Suprapubic skin (tissue), 4 donors: ENCODE measurements at places on chromosomes 16 and 17. TPM values are rescaled to one million over a fixed set of nuclear protein-coding genes. Genes with fewer than 3 reads are reported as not detected.

DNA sequence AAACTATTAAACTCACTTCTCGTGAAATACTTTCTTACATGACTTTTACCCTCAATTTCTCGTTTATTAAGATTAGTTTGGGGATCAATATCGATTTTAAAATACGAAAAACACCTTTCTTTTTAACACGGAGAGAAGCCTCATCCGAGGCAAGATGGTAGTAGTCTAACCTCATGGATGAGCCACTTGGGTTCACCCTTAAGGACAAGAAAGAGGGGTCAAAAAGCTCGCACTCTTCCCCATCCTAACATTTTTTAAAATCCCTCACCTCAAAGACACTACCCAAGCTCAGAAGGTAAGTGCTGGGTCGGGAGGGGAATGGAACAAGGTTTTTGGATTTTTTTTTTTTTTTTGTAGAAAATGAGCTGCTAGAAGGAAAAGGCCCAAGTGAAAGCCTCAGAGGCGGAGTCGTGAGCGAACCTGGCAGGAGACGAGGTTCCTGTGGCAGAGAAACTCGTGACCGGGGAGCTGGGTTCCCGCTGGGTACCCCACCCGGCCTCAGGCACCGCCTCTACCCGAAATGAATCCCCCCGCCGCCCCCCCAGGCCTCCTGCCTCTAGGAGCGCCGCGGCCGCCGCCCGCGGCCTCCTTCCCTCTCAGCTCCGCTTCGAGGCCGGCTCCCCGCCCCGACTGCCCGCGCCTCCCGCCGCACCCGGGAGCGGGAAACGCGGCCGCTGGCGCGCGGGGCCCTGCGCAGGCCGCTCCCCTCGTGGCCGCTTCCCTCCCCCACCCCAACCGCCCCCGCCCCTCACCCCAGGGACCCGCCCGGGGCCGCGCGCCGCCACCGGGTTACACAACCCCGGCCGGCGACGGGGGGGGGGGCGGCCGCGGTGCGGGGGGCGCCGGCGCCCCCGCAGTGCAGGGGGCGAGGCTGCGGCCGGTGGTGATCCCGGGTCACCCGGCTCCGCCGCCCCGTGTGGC, 1.6 kb downstream of the NUFIP2 start:
- DNase-seq: peak; percentile 88
- no peaks in the 10 kb centered on the region for H3K27me3 ChIP-seq
- peak overlapping the region; percentile 73 for H3K4me3 ChIP-seq
- peaks cover 12% of the 10 kb centered on the region for H3K36me3 ChIP-seq

DNA sequence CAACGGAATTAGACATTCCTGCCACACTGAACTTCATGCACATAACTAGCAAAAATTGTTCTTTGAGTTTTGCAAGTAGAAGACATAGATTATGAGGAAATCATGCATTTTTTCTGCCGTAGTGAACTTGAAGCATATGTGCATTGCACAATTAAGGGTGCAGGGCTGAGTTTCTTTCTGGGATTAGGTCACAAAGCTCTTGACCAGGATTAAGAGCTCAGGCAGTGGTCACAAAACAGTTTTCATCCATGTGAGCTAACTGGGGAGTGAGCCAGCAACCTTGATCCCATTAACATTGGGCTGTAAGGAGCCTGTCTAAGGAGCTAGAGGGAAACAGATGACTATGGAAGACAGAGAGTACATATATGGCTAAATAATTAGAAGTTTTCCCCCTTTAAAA, 143.7 kb downstream of the PMP22 start:
- H3K36me3 ChIP-seq: no peaks in the 10 kb centered on the region
- no peak overlapping the region for H3K4me3 ChIP-seq
- H3K27ac ChIP-seq: no peak overlapping the region
- H3K4me1 ChIP-seq: no peaks in the 10 kb centered on the region
- DNase-seq: no peak
- H3K27me3 ChIP-seq: peaks cover 4% of the 10 kb centered on the region

- peaks cover 21% of the 10 kb centered on the region for H3K4me1 ChIP-seq
- DNase-seq: no peak
- peak overlapping the region; percentile 97 for H3K4me3 ChIP-seq
- H3K27me3 ChIP-seq: no peaks in the 10 kb centered on the region
These were observed 1.7 kb downstream of the TMEM170A start for GRCh38 chr16:75462806-75463205.

- H3K27ac ChIP-seq: no peak overlapping the region
- no peaks in the 10 kb centered on the region for H3K27me3 ChIP-seq
- no peak overlapping the region for H3K4me3 ChIP-seq
- H3K36me3 ChIP-seq: no peaks in the 10 kb centered on the region
- no peaks in the 10 kb centered on the region for H3K4me1 ChIP-seq
These were observed 238.4 kb downstream of the SHISA9 start for GRCh38 chr16:13139661-13140241.

DNA sequence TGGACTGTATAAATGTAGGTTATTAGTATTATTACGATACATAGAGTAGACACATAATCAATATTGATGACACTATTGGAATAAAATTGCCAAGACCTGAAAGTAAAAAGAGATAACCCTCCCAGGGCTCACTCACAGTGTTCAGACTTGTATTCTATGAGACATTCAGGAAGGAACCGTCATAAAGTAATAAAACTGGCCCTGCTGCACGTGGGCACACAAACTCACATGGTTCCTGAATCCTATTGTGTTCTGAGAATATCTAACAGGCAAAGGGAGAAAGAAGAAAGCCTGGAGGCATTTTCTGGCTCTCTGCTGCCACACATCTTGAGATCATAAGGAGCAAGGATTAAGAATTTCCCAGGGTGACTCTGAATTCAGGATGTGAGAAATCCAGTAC, 575.9 kb downstream of the HS3ST4 start:
- H3K27ac ChIP-seq: no peak overlapping the region
- no peak overlapping the region for H3K4me3 ChIP-seq
- H3K36me3 ChIP-seq: no peaks in the 10 kb centered on the region
- no peak for DNase-seq

DNA sequence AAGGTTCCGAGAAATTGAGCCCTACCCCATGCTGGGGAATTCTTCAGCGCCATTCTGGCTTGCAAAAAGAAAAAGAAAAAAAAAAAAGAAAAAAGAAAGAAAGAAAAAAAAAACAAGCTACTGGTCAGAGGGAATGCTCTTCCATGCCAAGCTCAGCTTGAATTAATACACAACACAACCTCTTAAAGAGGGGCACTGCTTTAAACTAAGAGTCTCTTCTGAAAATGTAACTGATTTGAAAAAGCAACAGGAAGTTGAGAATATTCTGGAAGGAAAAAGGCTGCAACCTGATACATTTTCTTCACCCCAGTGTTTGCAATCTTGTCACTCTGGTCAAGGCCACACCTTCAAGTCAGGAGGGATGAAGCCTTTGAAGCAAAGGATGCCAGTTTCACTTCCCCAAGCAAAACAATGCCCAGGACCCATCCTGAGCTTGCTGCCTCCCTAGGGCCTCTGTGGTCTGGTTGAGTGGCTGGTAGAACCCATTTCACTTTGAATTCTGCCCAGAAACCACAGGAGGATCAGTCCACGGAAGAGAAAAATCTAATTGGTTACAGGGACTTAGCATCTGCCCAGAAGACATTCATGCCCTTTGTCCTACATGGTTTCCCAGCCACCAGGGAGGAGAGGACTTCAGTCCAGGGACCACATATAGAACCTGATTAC, 389.7 kb downstream of the SOX9 start:
- H3K4me3 ChIP-seq: no peak overlapping the region
- peaks cover 2% of the 10 kb centered on the region for H3K4me1 ChIP-seq
- H3K36me3 ChIP-seq: no peaks in the 10 kb centered on the region
- DNase-seq: no peak
- no peaks in the 10 kb centered on the region for H3K27me3 ChIP-seq

GRCh38 chr17:78903101-78903779, at the start of gene CEP295NL:
Gene CEP295NL (minus strand): TSS chr17:78903201. CDS start chr17:78901828, 1,373 bp downstream.
- no peaks in the 10 kb centered on the region for H3K27me3 ChIP-seq
- no peaks in the 10 kb centered on the region for H3K36me3 ChIP-seq
- peaks cover 28% of the 10 kb centered on the region for H3K4me1 ChIP-seq
- H3K27ac ChIP-seq: peak within 1 kb of the TSS; percentile 43
- no peak for DNase-seq

- no peaks in the 10 kb centered on the region for H3K27me3 ChIP-seq
- H3K4me1 ChIP-seq: peaks cover 23% of the 10 kb centered on the region
- peak overlapping the region; percentile 61 for H3K4me3 ChIP-seq
- no peaks in the 10 kb centered on the region for H3K36me3 ChIP-seq
- peak overlapping the region; percentile 80 for H3K27ac ChIP-seq
These were observed 985 bp upstream of the SLFN12 start for GRCh38 chr17:35433075-35433894.

DNA sequence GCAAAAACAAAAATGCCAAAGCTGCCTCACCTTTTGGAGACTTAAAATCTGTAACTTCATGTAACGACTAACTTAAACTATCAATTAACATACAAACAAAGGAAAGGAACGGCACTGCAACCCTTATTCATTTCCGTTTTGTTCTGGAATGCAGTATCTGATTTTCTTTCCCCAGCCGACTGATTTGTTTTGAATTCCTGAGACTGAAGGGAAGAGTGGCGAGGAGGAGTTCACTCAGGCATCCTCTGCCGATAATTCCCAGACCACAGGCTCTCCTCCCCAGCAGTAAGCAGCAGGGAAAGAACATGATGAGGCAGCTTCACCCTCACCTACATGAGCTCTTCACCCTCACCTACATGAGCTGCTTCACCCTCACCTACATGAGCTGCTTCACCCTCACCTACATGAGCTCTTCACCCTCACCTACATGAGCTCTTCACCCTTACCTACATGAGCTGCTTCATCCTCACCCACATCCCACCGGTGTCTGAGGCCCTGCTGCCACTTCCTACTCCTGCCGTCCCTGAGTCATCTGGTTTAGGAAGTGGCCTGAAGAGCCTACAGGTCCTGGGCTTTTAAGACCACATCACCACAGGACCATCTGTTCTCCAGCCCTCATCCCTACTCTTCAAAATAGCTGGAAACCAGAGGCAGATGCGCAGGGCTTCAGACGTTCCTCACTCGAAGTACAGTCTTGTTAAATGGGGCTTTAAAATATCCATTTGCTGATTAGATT, 168.0 kb upstream of the RPH3AL start:
- DNase-seq: no peak
- H3K27ac ChIP-seq: no peak overlapping the region
- H3K27me3 ChIP-seq: no peaks in the 10 kb centered on the region
- peaks cover 59% of the 10 kb centered on the region for H3K36me3 ChIP-seq
- H3K4me3 ChIP-seq: no peak overlapping the region
- H3K4me1 ChIP-seq: no peaks in the 10 kb centered on the region

DNA sequence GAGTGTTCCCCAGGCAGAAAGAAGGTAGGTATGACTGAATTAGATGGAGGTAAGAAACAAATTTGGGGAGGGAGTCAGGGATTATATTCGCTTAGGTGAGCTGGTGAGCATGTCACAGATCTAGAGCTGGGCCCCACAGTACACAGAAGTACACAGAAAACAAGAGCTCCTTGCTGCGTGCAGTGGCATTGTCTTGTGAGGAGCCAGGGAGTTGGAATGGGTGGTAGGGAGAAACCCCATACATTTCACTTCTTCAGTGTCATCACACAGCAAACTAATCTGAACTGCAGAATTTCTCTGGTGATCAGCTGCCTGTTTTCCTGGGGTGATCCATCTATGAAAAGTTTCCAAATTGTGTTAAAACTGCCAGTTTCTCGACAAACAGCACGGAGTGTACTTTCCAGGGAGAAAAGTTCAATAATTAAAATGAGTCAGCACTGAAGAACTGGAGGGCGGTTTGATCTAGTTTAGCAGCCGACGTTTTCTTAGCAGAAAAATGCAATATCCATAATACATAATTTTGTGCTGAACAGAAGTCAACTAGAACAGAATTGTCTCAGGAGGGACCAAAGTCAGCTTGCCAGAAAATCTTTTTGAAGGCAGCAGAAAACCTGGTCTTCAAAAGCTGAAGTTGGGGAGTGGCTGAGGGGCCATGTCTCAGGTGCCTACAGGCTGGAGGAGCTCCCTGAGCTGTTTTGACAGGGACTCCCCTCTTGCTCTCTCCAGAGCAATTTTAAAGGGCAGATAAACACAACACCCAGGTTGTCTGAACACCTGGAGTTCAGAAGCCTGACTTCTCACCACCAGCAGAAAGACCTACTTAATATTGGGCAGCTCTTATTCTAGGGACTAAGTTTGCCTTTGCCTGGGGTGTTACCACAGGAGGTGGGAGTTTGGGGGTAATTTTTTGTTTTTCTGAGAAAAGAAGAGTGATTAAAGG, 448.6 kb downstream of the CA10 start:
- peaks cover 12% of the 10 kb centered on the region for H3K4me1 ChIP-seq
- H3K27me3 ChIP-seq: peaks cover 5% of the 10 kb centered on the region
- no peak overlapping the region for H3K4me3 ChIP-seq
- no peaks in the 10 kb centered on the region for H3K36me3 ChIP-seq
- DNase-seq: no peak

GRCh38 chr17:13759518-13760335, 158.0 kb upstream of the HS3ST3A1 start:
- H3K36me3 ChIP-seq: no peaks in the 10 kb centered on the region
- no peaks in the 10 kb centered on the region for H3K27me3 ChIP-seq
- no peak overlapping the region for H3K4me3 ChIP-seq
- no peak for DNase-seq
- no peaks in the 10 kb centered on the region for H3K4me1 ChIP-seq

GRCh38 chr16:87674419-87674818, 72.1 kb downstream of the JPH3 start:
- no peak for DNase-seq
- H3K27me3 ChIP-seq: peaks cover 4% of the 10 kb centered on the region
- H3K27ac ChIP-seq: no peak overlapping the region
- H3K36me3 ChIP-seq: no peaks in the 10 kb centered on the region
- no peak overlapping the region for H3K4me3 ChIP-seq

DNA sequence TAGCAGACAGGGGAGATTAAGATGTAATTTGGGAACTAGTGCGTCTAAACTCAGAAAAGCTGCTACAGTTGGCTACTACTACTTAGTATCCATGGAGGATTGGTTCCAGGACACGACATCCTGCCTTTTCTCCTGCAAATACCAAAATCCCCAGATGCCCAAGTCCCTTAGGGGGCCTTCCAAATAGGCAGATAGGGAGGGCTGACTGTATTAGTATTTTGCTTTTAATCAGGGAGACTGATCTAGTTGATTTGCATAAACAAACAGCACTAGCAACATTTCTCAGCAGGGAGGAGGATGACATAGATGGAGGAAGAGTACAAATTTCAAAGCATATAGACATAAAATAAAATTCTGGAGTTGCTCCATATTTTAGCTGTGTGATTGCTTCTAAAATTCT, 621.6 kb upstream of the GOT2 start:
- no peaks in the 10 kb centered on the region for H3K4me1 ChIP-seq
- H3K36me3 ChIP-seq: no peaks in the 10 kb centered on the region
- H3K4me3 ChIP-seq: no peak overlapping the region
- DNase-seq: no peak

GRCh38 chr17:66373944-66374817, 71.8 kb downstream of the PRKCA start:
- no peaks in the 10 kb centered on the region for H3K27me3 ChIP-seq
- H3K36me3 ChIP-seq: no peaks in the 10 kb centered on the region
- H3K27ac ChIP-seq: no peak overlapping the region

The DHRS13 gene
- 16.1 TPM for total RNA-seq

The COPZ2 gene
- 12.3 TPM for total RNA-seq

The YPEL3 gene
- 197 TPM for total RNA-seq

The DYNLRB2 gene
- 5.4 TPM for total RNA-seq

The PPP1R1B gene
- 82.3 TPM for total RNA-seq

The GHDC gene
- total RNA-seq: 22.8 TPM

The P2RX5 gene
- total RNA-seq: 0.49 TPM

The CLDN6 gene
- not detected for total RNA-seq

The IQCK gene
- total RNA-seq: 17.8 TPM
